ENCODE measurements at places on chromosomes 3 and 15.
A peak's percentile ranks its signal among the peaks of the same experiment; 100 is the strongest.

GRCh38 chr15:95684693-95685115 is 645.8 kb upstream of the NR2F2 start:
- no peak for DNase-seq

GRCh38 chr3:133838296-133838789 is 32.7 kb downstream of the SRPRB start:
- DNase-seq, result no peak

DNA sequence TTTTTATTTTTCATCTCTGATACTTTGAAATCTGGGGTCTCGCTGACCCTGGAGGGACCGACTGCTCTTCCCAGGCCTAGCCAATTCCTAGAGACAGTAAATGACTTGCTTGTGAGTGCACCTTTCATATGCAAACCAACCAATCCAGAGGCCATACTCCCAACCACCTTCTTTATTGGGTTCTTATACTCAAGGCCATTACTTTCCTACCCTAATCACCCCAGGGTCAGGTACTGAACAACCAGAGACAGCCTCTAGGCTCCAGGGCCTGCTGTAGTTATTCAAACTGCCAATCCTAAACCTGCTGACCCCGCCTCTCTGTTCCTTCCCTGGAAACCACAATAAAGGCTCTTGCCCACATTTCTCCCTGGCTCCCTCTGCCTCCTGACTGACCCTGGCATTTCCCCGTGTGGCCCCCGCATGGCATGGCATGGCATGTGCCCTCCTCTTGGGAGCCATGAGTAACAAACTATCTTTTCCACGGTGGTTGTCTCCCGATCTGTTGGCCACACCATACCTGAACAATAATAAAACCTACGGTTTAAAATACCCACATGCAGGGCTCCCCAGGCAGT is 42.9 kb downstream of the ADCY5 start:
- DNase-seq, result no peak

DNA sequence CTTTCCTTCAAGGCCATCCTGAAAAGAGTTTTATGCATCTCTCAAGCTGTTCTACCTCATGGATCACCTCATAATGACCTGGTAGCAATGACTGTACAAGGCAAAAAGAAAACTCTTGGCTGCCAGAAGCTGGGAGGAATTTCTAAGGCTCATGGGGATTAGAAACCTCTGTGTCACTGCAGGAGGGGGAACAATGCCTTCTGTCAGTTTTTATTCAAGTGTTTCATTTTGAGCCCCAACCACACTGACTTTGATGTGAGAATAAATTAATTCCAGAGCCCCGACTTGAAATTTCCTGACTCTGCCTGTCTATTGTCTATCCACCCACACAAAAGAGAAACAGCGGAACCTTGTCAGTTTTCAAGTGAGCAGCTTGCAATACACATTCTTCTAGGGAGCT is 58.7 kb upstream of the MRPL3 start:
- DNase-seq, result no peak

GRCh38 chr3:49399461-49399860 is 12.3 kb downstream of the RHOA start:
- no peak for DNase-seq

DNA sequence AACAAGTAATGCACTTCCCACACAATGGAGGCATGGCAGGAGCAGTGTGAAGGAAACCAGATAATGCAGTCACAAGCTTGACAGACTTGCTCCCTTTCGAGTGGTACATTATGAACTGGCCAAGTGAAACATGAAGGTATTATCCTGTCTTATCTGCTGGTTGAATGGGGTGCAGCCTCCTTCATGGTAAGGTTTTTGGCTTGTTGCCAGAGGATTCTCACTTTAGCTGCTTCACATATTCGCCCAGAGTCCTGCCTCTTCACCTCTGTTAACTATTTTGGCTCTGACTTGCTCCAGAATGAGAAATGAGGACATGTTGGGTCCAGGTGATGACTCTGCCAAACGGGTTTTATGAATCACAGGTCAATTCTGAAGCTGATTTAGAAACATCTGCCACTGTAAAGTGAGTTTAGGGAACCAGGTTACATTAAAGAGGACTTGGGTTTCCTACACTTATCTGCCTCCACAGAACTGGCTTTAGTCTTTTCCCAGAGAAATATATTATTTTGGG is 19.5 kb upstream of the CCDC39 start:
- DNase-seq, result no peak

DNA sequence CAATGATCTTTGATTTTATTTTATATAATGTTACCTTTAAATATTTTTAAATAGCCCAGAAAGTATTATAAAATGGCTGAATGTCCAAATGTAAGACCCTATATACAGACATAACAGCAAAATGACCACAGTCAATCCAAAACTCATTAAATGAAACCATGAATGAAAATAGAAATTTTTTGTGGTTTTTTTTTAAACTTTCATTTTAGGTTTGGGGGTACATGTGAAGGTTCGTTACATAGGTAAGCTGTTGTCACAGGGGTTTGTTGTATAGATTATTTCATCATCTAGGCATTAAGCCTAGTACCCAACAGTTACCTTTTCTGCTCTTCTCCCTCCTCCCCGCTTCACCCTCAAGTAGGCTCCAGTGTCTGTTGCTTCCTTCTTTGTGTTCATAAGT is 108.8 kb downstream of the FAIM start:
- no peak for DNase-seq

DNA sequence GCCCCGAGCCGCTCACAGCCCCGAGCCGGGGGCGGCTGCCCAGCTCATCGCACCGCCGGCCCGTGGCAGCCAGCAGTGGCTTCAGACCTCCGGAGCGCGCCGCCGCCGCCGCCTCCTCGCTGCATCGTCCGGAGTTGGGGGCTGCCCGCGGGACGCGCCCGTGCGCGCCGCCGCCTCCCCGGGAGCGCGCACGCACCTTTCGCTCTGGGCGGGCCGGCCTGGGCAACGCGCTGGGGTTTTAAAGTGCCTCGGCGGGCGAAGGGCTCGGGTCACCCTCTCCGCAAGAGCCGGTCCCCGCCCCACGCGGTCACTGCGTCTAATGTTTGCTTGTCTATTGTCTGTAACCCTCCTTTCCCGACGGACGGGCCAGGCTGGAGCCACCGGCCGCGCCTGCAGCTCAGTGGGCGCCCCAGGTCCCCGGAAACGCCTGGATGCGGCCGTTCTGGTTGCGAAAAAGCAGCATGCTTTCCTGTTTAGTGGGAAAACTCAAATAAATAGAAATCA is at the start of gene RYK:
TSS of gene RYK (minus strand) at position 143 of the 504 bp plus-strand sequence. CDS start 205 bp downstream, outside the sequence.
- DNase-seq, result peak; percentile 26

DNA sequence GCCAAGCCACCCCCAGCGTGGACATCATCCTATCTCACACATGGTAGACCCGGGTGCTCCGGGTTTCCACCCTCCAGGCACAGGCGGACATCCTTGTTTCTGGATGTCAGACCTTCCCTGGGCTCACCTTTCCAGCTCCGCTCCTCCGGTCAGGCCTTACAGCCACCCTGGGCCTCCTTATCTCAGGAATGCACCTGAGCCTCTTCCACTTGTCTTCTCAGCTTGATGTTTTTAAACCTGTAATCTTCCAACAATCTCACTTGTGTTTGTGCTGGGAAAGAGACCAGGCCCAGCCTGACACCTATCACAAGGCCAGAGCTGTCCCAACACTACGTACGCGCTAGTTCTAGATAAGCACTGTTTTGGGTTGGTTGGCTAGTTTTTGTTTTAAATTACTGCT is 53.9 kb downstream of the NIPA2 start:
- no peak for DNase-seq

DNA sequence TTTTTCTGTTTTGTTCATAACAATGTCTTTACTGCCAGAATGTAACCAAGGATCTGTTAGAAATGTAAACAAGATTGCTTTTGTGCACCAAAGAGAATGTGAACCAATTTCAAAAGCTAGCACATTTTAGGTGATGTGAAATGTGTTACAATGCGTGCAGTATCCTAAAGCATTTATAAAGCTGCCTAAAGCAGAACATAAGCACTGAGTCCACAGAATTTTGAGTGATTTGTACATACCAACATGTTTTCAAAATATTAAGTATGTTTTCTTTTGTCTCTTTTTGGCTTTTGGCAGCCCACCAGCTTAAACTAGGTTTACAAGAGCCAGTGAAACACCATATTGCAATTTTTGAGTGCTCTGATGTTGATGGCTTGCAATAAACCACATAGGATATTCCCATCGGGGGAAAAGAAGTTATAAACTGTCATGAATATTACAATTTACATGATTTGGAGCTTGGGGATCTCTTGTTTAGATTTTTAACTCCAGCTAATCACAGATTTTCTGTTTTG is 364.0 kb downstream of the ZIC1 start:
- DNase-seq, result no peak

DNA sequence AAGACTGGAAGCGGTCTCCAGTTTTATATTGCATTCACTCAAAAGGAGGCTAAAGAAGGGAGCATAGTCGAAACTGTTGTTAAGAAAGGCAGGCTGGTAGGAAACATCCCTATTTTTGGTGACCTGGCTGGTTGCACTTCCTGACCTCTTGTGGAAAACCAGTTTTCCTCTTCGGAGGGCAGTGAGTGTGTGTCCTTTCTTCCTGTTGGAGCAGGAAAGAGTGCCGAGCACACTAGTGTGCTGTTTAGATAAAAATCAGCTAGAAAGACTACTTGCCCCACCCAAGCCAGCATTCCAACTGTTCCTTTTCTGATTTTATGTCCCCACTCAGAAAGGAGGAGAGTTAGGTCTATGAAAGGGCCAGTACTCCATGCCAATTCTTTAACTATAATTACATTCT is 65.1 kb upstream of the CCR4 start:
- DNase-seq, result no peak

DNA sequence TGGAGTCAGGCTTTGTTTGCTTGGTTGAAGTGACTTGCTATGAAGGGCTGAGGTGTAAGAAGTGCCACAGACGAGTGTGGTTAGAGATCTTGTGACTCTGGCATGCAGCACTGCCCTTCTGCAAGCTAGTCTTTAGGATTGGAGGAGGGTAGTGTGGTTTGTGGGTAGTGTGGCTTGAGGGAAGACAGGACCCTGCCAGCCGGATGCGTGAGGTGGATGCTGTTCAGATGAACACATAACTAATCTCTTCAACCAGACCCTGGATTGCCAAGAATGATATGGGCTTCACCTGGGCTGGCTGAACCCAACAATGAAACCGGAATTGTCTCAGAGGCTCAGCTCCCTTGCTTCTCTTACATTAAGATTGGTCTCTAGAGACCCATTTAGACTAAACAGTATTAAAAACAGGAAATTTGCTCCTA is 32.7 kb downstream of the STARD9 start:
- no peak for DNase-seq

GRCh38 chr3:152738656-152739055 is 96.3 kb upstream of the P2RY1 start:
- DNase-seq, result no peak

GRCh38 chr3:56903231-56903782 is 101.6 kb upstream of the ARHGEF3 start:
- no peak for DNase-seq

GRCh38 chr3:38577371-38578080 is 72.0 kb downstream of the SCN5A start:
- DNase-seq, result no peak

- no peak for DNase-seq
Measured at GRCh38 chr3:114079761-114080160, 23.2 kb downstream of the QTRT2 start.

GRCh38 chr15:41888662-41889253 is 5.1 kb downstream of the SPTBN5 start:
- no peak for DNase-seq

DNA sequence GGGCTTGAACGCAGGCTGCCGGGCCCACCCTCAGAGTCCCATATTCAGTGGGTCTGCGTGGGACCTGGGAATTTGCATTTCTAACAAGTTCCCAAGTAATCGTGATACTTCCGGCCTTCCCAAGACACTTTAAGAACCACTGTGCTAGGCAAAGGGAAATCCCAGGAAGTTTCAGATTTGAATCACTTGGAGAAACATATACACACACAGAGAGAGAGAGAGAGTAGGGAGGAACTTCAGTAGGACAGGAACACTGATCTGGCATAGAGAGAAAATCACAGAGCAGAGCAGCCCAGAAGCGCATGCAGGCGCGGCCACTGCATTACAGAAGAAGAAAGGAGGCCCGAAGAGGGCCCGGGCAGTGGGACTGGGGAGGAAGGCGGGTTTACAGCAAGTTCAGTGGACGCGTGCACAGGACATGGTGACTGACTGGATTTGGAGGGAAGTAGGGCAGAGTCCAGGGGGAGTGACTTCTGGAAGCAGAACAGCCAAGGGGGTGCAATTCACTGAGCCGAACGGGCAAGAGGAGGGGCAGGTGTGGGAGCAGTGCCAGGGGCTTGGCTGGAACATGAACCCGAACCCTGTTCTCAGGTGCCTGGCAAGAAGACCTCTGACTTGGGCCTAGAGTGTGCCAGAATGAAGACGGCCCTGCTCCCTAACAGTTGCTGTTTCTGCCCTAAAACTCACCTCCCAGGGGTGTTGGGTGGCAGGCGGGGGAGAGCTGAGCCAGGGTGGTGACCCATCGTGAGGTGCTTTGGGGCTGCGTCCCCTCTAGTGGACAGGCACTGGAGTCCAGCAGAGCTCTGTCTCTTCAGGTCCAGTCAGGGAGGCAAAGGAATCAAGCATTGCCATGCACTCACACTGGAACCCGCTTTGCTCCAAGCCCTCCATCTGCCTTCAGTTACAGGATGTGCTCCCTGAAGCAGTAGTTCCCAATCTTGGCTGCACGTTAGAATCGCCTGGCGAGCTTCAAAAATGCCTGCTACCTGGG is 101.3 kb upstream of the HES1 start:
- no peak for DNase-seq

DNA sequence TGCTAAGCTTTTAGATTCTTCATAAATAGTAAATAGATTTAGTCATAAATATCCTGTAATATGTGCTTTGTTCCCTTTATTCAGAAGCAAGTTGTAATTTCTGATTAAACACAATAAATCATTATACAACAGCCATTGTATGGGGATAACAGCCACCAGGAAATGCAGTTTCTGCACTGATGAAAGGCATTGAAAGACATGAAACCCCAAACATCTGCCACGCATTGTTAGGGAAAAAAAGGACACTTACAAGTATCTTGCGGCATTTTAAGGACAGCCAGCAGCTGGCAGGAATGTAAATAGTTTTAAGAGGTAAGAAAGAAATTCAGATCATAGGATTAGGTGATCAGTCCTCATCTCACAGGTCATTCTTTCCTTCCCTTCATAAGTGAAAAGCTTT is 801.1 kb upstream of the LMCD1 start:
- DNase-seq, result no peak

DNA sequence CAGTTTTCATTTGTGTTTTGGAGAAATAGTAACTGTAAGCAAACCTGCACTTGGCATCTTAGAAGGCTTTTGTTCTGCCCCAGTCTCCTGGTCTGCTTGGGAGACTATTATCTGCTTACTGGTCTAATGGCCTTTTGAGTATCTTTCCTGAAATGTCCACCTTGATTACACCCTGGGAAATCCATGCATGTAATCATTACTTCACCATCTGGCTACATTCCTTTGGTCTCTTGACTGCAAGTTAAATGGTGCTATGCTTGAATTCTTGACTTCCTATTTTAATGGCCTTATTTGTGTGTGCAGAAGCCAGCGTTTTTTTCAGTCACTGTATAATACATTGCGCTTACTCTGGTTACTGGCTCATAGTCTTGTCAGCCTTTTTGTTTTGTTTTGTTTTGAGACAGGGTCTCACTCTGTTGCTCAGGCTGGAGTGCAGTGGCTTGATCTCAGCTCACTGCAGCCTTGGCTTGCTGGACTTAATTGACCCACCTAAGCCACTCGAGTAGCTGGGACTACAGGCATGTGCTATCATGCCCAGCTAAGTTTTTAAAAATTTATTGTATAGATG is 30.0 kb downstream of the CHD2 start:
- no peak for DNase-seq

GRCh38 chr3:12559520-12559919 is 2.6 kb downstream of the MKRN2 start:
- DNase-seq, result no peak
